ENCODE measurements at places on chromosomes 12 and 14.

GRCh38 chr14:61337893-61338292 lies 16.5 kb downstream of the PRKCH start:
- no peak for DNase-seq

GRCh38 chr12:131511803-131512561 lies 198.9 kb upstream of the SFSWAP start:
- DNase-seq = no peak

- DNase-seq = no peak
These were observed 20.4 kb upstream of the AMIGO2 start for GRCh38 chr12:47100160-47100559.

DNA sequence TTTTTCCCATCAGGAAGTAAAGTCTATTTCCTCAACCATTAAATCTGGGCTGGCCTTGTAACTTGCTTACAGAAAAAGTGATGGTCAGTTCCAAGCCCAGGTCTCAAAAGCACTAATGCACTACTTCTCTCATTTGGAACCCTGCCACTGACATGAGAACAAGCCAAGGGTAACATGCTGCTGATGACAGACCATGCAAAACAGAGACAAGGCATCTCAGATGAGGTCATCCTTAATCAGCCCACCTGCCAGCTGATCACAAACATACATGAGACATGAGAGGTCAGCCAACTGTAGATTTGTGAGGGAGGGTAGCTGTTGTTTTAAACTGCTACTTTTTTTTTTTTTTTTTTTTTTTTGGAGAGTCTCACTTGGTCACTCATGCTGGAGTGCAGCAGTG lies 16.2 kb downstream of the TWF1 start:
- DNase-seq = no peak

DNA sequence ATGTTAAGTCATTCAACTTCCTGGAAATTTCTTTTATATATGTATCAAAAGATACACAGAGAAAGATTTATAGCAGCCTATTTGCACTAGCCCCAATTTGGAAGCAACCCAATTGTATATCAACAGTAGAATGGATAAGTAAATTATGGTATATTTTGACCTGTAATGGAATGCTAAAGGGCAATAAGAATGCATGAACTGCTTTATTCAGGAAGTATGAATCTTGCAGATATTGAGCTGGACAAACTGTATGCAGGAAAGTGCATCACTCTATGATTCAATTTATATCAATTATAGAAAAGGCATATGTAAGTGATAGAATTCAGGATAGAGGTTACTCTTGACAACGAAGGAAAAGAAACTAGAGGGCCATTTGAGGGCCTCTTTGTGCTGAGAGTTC lies 913.1 kb upstream of the FBXO33 start:
- no peak for DNase-seq

GRCh38 chr12:24444634-24445033 lies 495.2 kb upstream of the SOX5 start:
- DNase-seq = no peak

DNA sequence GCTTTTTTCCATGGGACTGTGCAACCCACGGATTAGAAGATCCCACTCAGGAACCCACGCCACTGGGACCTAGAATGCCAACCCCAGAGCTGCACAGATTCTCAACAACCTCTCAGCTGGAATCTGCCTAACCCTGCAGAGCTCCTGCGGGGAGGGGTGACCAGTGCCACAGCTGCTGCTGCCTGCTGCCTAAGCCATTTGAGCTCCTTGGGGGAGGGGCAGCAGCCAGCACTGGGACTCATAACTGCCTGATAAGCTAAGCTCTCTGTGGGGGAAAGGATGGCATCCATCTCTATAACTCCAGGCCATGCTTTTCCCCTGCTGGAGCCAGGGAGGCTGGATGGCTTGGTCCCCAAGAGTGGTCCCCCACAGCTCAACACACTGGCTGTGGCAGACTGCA lies 182.8 kb downstream of the SLC5A8 start:
- no peak for DNase-seq

- no peak for DNase-seq
These were observed 4.6 kb downstream of the TEAD4 start for GRCh38 chr12:2963760-2964292.

Measured in GM12864 (cell line).